Stimulated activated CD8-positive, alpha-beta memory T cell treated with anti-CD3 and anti-CD28 coated beads, Interleukin-2, amount 100 ng/mL, for 1 hour (primary cell): ENCODE measurements at places on chromosomes 4 and X.

DNA sequence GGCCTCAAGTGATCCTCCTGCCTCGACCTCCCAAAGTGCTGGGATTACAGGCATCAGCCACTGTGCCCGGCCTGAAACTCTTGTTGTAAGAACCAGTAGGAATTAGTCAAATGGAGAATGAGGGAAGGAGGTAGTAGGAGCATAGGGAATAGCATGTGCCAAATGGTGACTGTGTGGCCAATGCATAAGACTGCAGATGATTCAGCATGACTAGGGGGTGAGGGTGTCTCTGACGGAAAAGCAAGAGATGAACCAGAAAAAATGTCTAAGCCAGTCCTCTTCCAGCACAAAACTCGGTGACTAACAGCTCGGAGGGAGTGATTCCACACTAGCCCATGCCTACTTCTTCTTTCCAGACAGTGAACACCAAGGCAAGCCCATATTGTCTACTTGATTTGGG lies 58.2 kb upstream of the DUSP21 start:
- DNase-seq: no peak

- DNase-seq: no peak
Measured at GRCh38 chr4:182895791-182896292, 21.3 kb downstream of the DCTD start.

GRCh38 chr4:158581161-158581560 lies 59.5 kb downstream of the RXFP1 start:
- DNase-seq: no peak

GRCh38 chrX:149720021-149720689 lies 8.3 kb downstream of the MAGEA11 start:
- no peak for DNase-seq

- no peak for DNase-seq
Measured at GRCh38 chr4:113504422-113504821, 257.1 kb downstream of the CAMK2D start.

GRCh38 chrX:55167124-55167803 lies 52.9 kb upstream of the PAGE5 start:
- no peak for DNase-seq

DNA sequence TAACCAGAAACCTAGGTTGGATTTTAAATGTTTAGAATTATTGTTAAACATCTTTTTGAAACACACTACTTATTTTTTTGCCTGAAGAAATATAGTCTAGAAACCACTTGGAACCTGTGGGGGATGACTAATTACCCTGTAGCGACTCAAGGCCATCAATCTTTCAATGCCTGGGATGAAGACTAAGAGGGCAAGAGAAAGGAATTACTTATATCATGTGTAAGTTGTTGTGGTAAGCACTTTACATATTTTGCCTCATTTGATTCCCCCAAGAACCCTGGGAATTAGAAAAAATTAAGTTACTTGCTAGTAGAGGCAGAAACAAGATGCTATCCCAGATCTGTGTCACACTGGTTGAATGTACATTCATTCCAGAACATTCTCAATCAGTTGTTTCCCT lies 170.9 kb upstream of the GRIA3 start:
- no peak for DNase-seq

- no peak for DNase-seq
Measured at GRCh38 chr4:187474238-187474637, 521.3 kb upstream of the ZFP42 start.

DNA sequence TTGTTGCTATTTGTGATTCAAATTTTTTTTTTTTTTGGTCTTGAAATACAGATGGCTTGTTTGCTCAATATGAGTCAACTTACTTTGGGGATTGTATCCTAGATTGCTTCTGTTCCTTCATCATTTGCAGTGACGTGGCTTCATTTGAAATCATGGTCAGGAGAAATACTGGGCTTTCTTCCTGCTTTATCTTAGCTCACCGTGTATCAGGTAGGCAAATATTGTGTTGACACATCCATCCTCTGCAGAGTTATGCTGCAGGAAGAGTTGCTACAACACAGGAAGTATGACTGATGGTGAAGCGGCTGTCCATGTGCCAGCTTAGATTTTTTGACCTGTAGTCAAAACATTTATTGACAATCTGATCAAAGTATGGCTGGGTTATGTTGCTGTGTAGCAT lies 232.2 kb downstream of the C4orf33 start:
- no peak for DNase-seq

GRCh38 chr4:38192516-38192915 lies 232.3 kb downstream of the PTTG2 start:
- no peak for DNase-seq

GRCh38 chrX:5324546-5324945 lies 904.1 kb downstream of the NLGN4X start:
- no peak for DNase-seq

GRCh38 chr4:61277785-61278760 lies 77.9 kb downstream of the ADGRL3 start:
- DNase-seq: no peak
